ENCODE measurements at places on chromosomes 16 and 17.
A peak's percentile ranks its signal among the peaks of the same experiment; 100 is the strongest.

GRCh38 chr17:66416207-66416940 lies 114.0 kb downstream of the PRKCA start:
- DNase-seq: no peak

DNA sequence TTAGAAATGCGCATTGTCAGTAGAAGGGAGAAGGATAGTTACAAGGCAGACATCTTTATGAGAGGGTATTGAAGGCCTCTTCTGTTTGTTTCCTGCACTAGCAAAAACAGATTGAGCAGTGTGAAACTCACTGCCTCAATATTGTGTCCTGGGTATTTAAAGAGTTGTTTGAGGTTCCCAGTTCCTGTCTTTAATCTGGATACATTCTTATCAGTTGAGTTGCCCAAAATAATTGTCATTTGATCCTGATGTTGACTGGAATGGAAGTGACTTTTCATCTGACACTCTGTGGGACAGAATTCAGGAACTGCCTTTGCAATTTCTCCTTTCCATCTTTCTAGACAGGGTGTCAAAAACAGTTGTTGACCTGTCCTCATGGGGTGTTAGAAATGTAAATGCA lies 1.7 kb downstream of the ATP6V0A1 start:
- DNase-seq: no peak

GRCh38 chr17:27475981-27476895 lies 20.0 kb downstream of the KSR1 start:
- DNase-seq: no peak

- no peak for DNase-seq
Measured at GRCh38 chr17:36868777-36869176, 68.5 kb upstream of the LHX1 start.

DNA sequence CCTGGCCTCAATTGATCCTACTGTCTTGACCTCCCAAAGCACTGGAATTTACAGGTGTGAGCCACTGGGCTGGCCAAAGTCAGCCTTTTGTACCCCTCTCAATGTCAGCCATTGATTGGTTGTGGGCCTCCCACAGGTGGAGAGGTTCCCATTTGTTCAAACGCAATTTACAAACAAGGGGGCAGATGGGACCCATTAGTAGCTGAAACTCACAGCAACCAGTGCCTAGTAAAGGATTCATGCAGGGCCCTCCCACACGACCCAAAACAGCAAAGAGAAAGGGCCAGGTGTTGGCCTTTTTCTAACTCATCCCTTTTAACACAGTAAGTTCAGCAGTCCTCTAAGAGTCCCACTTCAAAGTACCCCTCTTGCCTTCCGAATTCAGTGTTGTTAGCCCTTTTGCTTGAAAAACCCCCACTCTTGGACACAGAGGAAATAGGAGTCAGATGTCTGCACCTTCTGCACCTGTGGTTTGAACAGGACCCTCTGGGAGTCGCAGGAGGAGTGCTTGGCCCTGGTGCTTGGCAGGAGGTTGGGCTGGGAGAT lies 89.2 kb downstream of the PITPNC1 start:
- DNase-seq: no peak

DNA sequence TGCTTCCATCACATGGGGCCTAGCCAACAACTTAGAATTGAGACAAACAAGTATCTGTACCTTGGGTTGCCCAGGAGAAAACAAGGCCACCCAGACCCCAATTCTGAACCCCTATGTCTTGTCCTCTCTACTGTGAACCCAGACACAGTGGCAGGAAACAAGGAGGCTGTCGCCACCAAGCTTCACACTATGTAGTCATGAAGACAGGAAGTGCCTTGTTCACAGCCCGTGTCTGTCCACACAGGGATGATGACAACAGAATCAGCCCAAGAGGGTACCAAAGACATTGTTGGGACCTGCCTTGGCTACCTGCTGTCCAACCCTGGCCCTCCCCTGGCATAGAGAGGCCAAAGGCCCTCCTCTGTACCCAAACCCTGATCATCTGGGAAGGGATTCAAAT lies 84.8 kb downstream of the CDYL2 start:
- DNase-seq: no peak

DNA sequence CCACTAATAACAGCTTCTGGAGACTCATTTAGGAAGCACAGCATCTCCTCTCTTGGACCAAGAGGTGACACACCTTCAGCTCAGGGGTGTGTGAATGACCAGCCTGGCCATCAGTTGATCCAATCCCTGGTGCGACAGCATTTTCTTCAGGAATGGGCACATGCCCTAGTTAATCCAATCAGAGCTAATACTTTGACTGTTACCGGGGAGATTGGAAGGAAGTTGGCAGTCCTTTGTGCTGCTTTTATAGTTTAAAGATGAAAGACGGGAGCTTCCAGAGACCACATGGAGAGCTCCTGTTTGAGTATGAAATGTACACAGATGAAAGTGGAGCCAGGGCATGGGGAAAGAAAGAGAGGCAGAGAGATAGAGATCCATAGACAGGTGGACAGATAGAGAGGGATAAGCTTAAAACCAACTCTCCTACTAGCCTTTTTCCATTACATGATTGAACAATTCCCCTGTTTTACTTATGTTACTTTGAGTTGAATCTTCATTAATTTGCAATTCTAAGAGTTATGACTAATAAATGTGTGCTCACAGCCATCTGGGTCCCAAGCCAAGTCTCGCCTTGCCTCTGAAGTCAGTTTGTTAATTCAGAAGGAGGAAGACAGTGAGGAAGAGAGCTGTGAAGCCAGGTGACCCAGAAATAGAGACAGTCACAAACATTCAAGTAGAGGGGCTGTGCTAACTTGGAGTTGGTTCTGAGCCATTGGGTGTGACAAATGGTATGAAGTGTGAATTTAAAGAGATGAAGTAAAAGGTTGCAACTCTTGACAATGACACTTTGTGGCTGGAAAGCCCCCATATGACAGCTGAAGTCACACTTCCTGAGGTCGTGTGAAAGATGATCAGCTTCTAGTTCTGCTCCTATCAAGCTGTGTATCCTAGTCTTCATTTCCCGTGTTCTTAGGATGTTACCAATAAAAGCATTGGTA lies 120.0 kb upstream of the GOT2 start:
- no peak for DNase-seq

DNA sequence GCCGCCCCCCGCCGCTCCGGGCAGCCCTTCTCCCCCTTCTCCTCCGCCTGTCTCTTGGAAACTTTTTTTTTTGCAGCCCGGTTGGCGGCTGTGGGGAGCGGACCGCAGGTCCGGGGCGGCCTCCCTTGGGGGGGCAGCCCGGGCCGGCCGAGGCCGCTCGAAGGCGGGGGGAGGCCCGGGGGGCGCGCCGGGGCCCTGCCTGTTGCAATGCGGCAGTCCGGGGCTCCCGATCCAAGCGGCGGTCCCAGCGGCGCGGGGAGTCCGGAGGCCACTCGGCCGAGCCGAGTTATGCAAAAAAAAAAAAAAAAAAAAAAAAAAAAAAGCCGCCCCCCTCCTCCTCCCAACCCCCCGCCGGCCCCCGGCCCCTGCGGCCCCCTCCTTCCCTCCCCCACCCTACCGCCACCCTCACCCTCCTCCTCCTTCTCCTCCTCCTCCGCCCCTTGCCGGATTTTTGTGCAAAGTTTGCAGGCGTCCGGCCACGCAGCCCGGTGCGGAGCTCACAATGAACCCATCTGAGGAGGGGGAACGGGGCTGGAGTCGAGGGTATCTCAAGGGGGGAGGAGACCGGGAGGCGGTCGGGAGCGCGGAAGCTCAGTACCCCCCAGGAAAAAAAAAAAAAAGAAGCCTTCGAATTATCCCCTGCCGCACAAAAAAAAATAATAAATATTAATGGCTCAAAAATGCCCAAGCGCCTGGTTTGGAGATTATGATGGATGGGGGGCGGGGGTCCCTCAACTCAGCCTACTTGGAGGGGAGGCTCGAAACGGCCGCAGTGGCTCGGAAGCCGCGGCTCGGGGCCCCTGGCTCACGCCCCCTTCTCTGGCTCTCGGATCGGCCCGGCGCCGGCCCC lies at the start of gene ZNF423:
Gene ZNF423 (minus strand): TSS at position 291 of the 850 bp plus-strand sequence. CDS start 338 bp downstream, outside the sequence.
- no peak for DNase-seq

DNA sequence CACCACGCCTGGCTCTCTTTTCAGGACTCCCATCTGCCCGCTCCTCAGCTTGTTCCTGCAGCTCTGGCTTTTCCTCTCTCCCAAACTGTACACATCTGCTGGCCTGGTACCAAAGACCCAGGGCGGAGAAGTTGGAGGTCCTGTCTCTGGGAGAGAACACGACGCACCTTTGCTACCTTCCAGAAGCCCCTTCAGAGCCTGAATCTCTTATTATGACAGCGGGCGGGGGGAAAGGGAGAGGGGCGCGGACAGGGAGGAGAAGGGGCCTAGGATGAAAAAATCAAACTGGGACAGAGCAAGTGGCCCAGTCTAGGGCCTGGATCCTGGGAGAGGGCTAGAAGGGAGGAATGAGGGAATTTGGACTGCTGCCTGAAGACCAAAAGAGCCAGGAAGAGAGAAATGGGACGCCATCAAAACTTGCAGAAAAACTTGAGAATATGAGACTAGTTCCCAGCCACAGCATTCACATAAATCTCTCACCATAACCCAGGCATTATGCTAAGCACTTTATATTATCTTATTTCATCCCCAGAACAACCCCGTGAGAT lies 2.5 kb upstream of the PER1 start:
- DNase-seq: no peak

DNA sequence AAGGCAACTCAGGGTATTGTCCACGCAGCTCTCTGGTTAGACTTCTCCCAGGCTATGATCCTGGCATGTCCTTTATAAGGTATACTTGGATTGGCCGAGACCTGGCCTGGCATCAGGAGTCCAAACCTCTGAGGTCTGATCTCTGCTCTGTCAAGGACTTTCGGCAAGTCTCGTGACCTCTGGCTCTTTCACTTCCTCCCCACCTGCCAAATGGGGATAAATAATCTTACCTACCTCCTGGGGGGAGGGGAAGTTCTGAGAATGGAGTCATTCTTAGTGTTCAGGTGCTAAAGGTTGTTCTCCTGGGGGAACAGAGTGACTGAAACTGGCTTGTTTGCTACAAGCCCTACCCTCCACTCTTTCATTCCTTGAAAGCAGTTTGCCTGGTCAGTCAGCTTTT lies 7.6 kb downstream of the ATXN1L start:
- DNase-seq: no peak

DNA sequence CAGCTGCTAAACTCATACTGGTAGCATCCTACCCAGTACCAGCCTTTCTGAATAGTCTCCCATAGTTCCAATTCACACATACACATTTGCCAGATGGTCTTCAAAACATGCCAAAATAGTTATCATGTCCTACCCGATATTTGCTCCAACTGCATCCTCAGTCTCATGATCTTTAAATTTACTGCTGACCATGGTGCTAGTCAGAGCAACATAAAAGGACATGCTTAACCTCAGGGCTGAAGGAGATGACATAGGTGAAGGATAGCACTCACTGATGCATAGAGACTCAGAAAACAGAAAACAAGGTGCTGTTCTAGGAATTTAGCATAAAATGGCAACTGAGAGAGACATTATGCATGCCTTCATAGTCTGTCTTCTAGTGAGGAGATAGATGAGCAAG lies 200.6 kb upstream of the CCL2 start:
- no peak for DNase-seq

DNA sequence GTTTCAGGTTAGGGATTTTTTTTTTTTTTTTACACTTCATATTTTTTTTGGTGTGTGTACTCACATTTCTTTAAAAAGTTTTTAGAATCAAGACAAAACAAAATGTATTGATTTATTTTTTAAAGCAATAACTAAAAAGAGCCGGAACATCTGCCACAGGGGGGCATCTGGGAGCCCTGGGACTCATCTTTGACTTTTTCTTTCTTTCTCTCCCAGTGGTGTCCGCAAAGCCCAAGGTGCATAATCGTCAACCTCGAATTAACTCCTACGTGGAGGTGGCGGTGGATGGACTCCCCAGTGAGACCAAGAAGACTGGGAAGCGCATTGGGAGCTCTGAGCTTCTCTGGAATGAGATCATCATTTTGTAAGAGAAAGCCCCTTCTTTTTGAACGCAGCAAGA lies 36.3 kb downstream of the WWP2 start:
- DNase-seq: peak; percentile 70

DNA sequence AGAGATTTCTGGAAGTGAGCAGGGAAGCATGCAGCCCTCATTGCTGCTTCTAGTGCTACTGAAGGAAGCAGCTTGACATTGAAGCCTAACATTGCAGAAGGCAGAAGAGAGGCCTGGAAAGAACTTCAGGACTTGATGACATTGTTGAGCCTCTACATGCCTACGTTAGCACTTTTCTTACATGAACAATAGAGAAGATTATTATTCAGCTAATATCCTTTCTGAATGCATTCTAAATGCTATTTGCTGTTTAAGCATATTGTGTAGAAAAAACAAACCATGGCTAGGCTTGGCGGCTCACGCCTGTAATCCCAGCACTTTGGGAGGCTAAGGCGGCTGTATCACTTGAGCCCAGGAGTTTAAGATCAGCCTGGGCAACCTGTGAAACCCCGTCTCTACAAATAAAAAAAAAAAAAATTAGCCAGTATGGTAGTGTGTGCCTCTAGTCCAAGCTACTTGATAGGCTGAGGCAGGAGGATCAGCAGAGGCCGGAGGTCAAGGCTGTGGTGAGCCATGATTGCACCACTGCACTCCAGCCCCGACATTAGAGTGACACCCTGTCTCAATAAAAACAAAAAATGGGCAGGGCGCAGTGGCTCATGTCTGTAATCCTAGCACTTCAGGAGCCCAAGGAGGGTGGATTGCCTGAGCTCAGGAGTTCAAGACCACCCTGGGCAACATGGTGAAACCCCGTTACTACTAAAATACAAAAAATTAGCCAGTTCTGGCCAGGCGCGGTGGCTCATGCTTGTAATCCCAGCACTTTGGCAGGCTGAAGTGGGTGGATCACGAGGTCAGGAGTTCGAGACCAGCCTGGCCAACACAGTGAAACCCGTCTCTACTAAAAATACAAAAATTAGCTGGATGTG lies 2.2 kb upstream of the AURKB start:
- no peak for DNase-seq

- peak; percentile 86 for DNase-seq
Measured at GRCh38 chr16:425082-425718, at the start of gene RAB11FIP3. TSS of gene RAB11FIP3 (plus strand) at chr16:425649. CDS start at chr16:426007, 358 bp downstream.

- no peak for DNase-seq
Measured at GRCh38 chr16:58249388-58249779, 45.4 kb downstream of the PRSS54 start.

DNA sequence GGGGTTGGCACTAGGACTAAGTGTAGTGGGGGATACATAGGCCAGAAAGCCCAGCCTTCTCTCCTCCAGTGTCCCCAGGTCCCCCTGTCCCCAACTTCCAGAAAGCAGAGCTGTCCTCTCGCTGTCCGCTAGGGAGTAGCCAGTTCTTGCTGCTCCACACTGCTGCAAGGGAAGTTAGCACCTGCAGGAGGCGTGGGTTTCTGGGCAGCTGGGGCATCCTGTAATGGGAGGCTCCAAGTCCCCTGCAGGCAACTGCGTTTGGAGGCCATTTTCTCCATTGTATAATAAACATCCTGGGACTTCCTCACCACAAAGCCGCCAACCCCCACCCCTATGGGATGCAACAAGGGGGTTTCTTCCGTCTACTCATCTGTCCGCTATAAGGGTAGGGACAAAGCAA lies 1.7 kb downstream of the RPRML start:
- no peak for DNase-seq

- no peak for DNase-seq
Measured at GRCh38 chr17:82670661-82671450, 22.6 kb upstream of the WDR45B start.

DNA sequence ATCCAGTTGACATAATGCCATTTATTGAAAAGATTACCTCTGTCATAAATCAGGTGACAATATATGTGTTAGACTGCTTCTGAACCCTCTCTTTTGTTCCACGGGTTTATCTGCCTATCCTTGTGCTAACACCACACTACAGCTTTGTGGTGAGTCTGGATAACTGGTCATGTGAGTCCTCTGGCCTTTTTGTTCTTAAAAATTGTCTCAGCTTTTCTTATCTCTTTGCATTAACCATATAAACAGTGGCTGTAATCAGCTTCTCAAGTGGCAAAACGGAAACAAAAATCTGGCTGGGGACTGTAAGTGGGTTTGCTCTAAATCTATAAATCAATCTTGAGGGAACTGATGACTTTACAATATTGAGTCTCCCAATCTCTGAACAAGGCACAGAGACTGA lies 44.6 kb downstream of the STX8 start:
- no peak for DNase-seq

Measured in globus pallidus (tissue), 1 donor.